Progenitor cell of endocrine pancreas (in vitro differentiated cells): ENCODE measurements at places on chromosomes 13 and 19. TPM values are rescaled to one million over a fixed set of nuclear protein-coding genes. Genes with fewer than 3 reads are reported as not detected.

GRCh38 chr13:99075268-99076191 is 97.7 kb upstream of the DOCK9 start:
- no peak for DNase-seq

DNA sequence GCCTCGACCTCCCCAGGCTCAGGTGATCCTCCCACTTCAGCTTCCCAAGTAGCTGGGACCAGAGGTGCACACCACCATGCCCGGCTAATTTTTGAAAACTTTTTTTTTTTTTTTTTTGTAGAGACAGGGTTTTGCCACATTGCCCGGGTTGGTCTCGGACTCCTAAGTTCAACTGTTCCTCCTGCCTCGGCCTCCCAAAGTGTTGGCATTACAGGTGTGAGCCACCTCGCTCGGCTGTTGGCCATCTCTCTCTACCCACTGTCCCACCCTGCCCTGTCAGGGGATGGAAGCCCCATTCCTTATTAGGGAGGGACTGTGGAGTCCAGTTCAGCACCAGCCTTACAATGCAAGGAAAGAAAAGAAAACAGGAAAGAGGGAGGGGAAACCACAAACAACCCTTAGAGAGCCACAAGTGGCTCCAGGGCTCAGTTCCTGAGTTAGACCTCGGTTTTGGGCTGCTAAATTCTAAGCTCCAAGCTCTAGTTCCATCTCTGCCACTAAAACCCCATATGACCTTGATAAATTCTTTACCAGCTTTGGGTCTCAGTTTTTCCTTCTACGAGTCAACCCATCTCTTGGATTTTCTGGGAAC is 31.7 kb downstream of the ACTL9 start:
- no peak for DNase-seq

Gene KEAP1
- total RNA-seq = 64.7 and 76.6 TPM in 2 replicates

DNA sequence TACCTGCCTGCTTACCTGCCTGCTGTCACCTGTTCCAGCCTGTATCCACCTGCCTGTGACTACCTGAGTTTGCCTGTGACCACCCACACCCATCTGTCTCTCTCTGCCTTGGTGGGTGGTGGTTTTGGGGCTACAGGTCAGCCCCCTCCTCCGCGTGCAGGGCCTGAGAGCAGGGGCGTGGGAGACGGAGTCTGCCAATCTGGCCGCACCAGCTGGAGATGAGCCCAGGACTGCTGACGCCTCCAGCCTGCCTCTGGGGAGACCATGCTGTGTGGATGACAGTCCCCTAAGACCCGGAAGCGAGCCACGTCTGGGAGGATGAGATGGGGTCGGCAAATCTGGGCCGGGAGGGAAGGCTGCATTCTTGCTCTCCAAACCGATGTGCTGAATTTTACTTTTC is 15.9 kb upstream of the KCTD15 start:
- no peak for DNase-seq
